Naive B cell (primary cell): ENCODE measurements at places on chromosomes 5 and 9. TPM values are rescaled to one million over a fixed set of nuclear protein-coding genes. Genes with fewer than 3 reads are reported as not detected.

- H3K4me3 ChIP-seq, result no peak overlapping the region
- H3K4me1 ChIP-seq, result peaks cover 14% of the 10 kb centered on the region
- H3K27me3 ChIP-seq, result no peaks in the 10 kb centered on the region
- no peak overlapping the region for H3K27ac ChIP-seq
- no peak for DNase-seq
These were observed 42.2 kb upstream of the RNU6ATAC start for GRCh38 chr9:134206311-134207300.

DNA sequence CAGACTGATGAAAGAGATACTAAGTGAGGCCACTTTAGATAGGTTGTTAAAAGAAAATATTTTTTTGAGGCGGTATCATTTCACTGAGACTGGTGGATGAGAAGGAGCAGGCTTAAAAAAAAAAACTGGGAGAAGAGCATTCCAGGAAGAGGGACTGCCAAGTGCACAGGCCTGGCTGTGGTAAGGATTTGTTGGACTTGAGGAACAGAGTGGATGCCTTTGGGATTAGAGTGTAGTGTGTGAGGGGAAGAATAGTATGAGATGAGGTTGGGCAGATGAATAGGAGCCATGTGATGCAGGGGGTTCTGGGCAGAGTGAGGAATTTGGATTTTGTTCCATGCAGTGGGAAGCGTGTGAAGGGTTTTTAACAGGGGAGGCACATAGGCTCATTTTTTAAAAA, 57.9 kb downstream of the PBX3 start:
- no peak overlapping the region for H3K4me3 ChIP-seq
- no peak overlapping the region for H3K27ac ChIP-seq
- no peaks in the 10 kb centered on the region for H3K36me3 ChIP-seq
- no peaks in the 10 kb centered on the region for H3K27me3 ChIP-seq

GRCh38 chr9:27817747-27818146, 244.5 kb upstream of the C9orf72 start:
- H3K27me3 ChIP-seq, result no peaks in the 10 kb centered on the region
- H3K4me3 ChIP-seq, result no peak overlapping the region
- no peak for DNase-seq
- no peaks in the 10 kb centered on the region for H3K36me3 ChIP-seq

- H3K4me3 ChIP-seq, result no peak overlapping the region
- DNase-seq, result no peak
- peaks cover 11% of the 10 kb centered on the region for H3K4me1 ChIP-seq
- H3K27me3 ChIP-seq, result no peaks in the 10 kb centered on the region
These were observed 288.1 kb downstream of the ARL15 start for GRCh38 chr5:54022223-54022622.

- no peak for DNase-seq
- no peak overlapping the region for H3K27ac ChIP-seq
- no peaks in the 10 kb centered on the region for H3K36me3 ChIP-seq
- H3K4me3 ChIP-seq, result no peak overlapping the region
- no peaks in the 10 kb centered on the region for H3K27me3 ChIP-seq
- H3K4me1 ChIP-seq, result peaks cover 12% of the 10 kb centered on the region
These were observed 298.1 kb downstream of the NR3C1 start for GRCh38 chr5:143105216-143105905.

- no peaks in the 10 kb centered on the region for H3K4me1 ChIP-seq
- H3K36me3 ChIP-seq, result peaks cover 29% of the 10 kb centered on the region
- no peaks in the 10 kb centered on the region for H3K27me3 ChIP-seq
- no peak overlapping the region for H3K4me3 ChIP-seq
- no peak overlapping the region for H3K27ac ChIP-seq
These were observed 64.5 kb downstream of the TMEM161B start for GRCh38 chr5:88203981-88204750.

GRCh38 chr9:70413799-70414775, at the start of gene KLF9:
Gene KLF9, minus strand, starts transcription at chr9:70414657. Its CDS starts 1,294 bp downstream, at chr9:70413363.
- H3K27me3 ChIP-seq, result no peaks in the 10 kb centered on the region
- H3K27ac ChIP-seq, result peak within 1 kb of the TSS; percentile 100
- DNase-seq, result peak; percentile 94

- peaks cover 5% of the 10 kb centered on the region for H3K36me3 ChIP-seq
- no peak for DNase-seq
- H3K27me3 ChIP-seq, result peaks cover 17% of the 10 kb centered on the region
- H3K4me3 ChIP-seq, result no peak overlapping the region
These were observed 19.4 kb upstream of the BTNL9 start for GRCh38 chr5:181020688-181021087.

DNA sequence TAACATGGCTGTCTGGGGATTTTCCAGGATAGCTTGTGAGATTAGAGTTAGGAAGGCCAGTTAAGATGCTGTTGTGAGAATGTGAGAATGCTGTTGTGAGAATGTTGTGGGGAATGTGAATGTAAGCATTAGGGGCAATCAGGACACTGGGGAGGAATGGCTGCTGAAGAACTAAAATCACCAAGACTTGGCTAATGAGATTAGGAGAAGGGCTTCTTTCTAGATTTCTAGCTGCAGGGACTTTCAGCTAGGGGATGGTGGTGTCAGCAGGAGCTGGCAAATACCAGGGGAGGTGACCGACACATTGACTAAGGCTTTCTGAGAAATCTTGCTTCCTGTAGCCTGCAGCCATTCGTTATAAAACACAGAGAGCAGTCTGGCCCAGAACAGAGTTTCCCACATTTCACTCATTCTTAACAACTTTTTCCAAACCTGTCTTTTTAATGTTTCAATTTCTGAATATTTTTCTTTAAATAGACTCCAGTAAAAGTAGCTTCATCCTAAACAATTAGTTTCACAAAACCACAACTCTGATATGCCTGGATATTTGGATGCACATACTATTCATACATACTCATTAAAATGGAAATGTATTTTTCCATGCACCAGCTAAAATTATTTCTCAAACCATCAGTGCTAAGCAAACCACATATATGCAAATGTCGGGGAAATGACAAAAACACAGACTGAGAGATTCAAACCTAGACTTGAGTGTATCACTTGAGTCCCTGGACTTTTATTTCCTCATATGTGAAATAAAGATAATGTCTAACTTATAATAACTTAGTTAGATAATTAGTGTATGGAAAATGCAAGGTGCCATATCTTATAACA, 89.3 kb upstream of the TNC start:
- no peak overlapping the region for H3K27ac ChIP-seq
- no peak for DNase-seq
- H3K36me3 ChIP-seq, result no peaks in the 10 kb centered on the region
- no peaks in the 10 kb centered on the region for H3K4me1 ChIP-seq
- H3K27me3 ChIP-seq, result peaks cover 20% of the 10 kb centered on the region

DNA sequence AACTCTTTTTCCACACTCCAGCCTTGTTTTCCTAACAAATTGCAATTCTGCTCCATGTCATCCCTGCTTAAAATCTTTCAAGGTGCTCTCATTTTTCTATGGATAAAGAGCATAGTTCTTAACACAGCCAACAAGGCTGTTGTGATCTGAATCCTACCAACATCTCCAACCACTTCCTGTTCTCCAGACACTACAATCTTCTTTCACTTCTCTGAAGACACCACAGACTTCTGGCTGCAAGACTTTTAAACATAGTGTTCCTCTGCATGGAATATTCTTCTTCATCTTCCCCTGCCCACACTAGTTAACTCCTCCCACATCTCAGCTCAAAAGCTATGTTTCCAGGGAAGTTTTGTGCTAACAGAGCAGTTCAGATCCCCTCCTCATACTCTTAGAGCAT, 404.8 kb downstream of the MAN2A1 start:
- no peak overlapping the region for H3K27ac ChIP-seq
- no peaks in the 10 kb centered on the region for H3K4me1 ChIP-seq
- H3K27me3 ChIP-seq, result no peaks in the 10 kb centered on the region
- H3K36me3 ChIP-seq, result no peaks in the 10 kb centered on the region
- no peak overlapping the region for H3K4me3 ChIP-seq

TNFSF15 gene
- polyA plus RNA-seq, result not detected

MSH3 gene
- polyA plus RNA-seq, result 14.8 TPM

CCL27 gene
- not detected for polyA plus RNA-seq

PLPP7 gene
- 1.6 TPM for polyA plus RNA-seq
